AG20443 (cell line): ENCODE measurements at places on chromosomes 2 and 18.
A peak's percentile ranks its signal among the peaks of the same experiment; 100 is the strongest.

DNA sequence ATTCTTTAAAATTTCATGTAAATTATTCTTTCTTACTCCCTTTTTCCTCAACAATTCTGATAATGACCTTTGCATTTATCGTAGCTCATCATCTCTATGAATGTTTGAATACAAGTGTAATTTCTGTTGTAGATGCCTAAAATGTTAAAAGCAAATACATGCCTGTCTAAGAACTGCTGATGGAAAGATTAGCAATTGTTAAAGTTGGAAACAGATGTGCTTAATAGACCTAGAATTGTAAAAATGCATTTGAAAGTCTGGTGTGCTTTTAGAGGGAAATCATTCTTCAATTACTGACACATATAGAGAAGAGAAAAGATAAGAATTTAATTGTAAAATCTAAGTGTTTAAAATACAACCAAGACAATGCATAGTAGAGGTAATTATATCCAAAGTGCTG lies 50.4 kb downstream of the CCDC102B start:
- DNase-seq: no peak

- DNase-seq: no peak
Observed at GRCh38 chr18:38572554-38573111, 1007.0 kb upstream of the CELF4 start.

GRCh38 chr2:205460217-205460616 lies 222.1 kb upstream of the NRP2 start:
- no peak for DNase-seq

GRCh38 chr2:148615381-148615841 lies 29.1 kb upstream of the EPC2 start:
- DNase-seq: no peak

- no peak for DNase-seq
Observed at GRCh38 chr2:109342256-109342850, 213.3 kb downstream of the SH3RF3 start.

DNA sequence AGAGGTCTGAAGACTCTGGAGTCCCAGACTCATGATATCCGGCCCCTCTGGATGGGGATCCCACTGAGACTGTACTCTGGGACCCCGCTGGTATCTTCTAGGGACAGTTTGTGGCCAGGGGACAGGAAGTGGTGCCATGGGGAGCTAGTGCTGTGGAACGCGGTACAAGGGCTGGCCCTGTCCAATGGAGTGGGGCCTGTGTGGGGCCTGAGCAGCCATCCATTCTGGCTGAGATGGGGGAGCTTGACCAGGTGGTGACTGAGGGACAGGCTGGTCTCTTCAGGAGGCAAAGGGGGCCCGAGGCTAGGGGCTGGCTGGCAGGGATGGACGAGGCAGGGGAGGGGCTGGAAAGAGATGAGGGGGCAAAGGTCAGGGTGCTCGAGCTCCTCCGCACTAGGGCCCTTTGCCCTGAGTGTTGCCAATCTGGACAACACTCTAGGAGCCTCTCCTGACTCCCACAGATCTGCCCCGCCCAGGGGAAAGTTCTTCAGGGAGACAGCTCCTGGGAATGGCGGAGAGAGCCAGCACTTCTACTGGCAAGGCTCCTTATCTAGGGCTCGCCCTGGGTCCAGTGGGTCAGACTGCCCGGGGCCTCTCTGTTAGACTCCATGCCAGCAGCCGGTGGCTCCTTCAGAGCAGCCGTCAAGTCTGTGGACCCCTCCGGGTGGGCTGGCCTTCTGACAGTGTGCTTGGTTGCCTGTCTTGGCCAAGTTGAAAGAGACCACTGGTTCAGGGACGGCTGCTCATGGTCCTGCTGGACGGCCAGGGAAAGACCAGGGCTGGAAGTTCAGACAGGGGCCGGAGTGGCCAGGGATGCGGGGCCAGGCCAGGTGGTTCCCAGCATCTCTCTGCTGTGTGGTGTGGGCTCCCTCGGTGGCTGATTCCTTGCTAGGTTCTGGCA lies 12.3 kb downstream of the MALL start:
- no peak for DNase-seq

DNA sequence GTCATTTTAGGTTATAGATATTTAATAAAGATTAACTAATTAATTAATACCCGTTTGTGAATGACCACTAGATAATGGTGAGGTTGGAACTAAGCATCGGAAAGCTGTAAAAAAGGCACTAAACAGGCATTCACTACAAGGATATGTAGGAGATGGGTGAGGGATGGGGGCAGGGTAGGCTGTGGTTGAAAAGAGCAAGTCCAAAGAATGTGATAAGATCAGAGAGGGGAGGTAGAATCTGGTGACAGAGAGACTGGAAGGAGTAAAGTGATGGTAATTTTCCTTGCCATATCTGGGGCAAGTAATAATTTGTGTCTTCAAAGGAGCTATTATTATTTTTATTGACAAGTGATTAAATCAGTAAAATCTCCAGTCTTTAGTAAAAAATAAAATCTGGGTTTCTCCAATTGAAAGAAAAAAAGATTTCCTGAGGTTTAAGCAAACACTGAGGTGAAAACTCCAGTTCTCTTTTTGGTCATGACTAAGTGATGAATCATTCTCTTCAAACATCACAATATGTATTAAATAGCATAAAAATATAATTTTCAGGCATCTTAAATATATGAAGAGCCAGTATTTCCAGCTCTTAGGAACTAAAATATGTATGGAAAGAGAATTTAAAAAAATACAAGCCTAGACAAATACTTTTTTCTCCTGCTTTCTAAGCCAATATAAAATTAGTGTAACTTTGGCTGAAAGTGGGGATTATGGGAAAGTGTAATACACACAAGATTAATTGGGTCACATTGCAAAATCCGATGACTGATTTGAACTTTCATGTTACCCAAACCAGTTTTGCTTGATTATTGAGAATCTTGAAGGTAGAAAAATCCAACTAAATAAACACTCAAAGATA lies 259.1 kb upstream of the RBMS1 start:
- DNase-seq: no peak

- DNase-seq: no peak
Observed at GRCh38 chr2:145221516-145221915, 701.6 kb upstream of the ZEB2 start.

- DNase-seq: no peak
Observed at GRCh38 chr18:47978141-47978540, 47.7 kb upstream of the SMAD2 start.

- DNase-seq: peak; percentile 51
Observed at GRCh38 chr18:45521777-45522176, 93.5 kb upstream of the SLC14A2 start.

DNA sequence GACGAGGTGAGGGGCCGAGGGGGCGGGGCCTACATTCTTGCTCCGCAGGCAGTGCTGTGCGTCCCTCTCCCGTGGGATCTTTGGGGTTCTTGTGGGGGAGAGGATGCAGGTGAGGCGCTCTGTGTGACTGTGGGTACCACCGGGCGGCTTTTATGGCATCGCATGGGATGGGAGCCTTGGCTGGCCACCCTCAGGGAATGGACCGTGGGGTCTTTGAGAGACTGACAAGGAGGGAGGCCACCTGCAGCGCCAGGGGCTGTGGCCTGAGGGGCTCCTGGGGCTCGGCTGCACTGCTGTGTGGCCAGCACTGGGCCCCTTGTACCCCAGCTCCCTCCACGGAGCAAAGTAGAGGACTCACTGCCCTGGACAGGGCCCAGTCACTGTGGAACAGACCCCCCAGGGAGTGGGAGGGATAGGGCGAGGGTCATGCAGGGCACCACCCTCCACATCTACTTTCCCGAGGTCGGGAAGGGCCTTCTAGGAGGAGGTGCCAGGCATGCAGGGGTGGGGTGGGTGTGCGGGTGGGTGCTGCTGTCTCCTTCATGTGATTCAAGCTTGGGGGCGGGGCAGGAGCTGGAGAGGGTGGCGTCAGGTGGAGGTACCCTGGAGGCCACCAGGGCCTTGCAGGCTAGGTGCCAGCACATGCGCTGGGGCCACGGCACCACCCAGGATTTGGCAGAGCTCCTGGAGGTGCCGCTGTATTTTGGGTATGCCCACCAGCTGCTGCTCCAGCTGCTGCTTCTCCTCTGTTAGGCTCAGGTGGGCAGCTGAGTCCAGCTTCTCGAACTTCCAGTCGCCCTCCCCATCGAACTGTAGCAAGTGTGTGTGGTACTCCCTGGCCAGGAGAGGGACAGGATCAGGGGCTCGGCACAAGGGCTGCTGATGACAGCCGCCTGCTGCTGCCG lies 1072.4 kb downstream of the RPIA start:
- DNase-seq: peak; percentile 9

GRCh38 chr2:78281164-78281563 lies 744.3 kb upstream of the REG3G start:
- DNase-seq: no peak

DNA sequence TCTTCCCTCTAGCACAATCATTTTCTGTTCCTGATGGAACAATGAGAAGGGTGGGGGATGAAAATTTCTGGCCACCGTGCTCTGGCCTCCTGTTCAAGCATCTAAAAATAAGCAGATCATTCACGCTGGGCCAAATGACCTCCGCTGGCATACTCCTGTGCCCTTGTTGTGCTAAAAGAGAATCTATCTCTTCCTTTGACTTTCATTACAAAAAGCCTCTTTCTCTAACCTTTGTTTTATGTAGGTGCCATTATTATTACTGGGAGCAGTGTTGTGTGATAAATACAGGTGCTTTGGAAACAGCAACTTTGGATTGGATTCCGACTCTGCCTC lies 44.6 kb upstream of the B3GNT2 start:
- DNase-seq: no peak

GRCh38 chr2:37355735-37356134 lies 11.3 kb downstream of the QPCT start:
- DNase-seq: no peak

DNA sequence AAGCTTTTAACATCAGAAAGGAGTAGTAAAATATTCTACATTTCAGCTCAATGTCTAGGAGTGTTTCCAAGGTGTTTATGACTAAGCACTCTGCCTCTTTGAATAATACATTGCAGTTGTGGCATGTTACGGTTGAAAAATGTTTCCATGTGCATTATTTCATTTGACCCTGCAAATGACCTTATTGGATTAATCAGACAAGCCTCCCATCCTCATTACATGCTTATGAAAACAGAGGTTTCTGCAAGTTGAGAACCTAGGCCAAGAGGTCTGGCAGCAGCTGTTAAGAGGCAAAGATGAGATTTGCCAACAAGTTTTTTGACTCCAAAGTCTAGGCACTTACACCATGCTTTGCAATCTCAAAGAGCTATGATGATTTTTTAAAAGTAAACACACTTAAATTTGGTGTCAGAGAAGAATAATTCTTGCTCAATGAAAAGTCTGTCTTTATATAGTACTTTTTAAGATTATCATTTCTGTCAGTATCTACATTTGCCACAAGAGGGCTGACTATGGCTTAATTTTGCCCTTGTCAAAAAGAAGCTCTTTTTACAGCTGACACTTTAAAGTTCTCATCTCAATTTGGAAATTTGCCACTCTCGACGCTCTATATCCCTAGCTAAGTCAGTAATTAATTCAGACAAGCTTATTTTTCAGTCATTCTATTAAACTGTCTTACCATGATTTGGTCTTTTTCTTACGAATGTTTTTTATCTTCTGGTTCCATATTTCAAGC lies 260.6 kb downstream of the PAX3 start:
- DNase-seq: no peak

GRCh38 chr18:6414723-6415417 lies at the start of gene L3MBTL4:
Gene L3MBTL4 (minus strand): TSS chr18:6414911. CDS start chr18:6311625, 103,286 bp downstream.
- peak; percentile 34 for DNase-seq

DNA sequence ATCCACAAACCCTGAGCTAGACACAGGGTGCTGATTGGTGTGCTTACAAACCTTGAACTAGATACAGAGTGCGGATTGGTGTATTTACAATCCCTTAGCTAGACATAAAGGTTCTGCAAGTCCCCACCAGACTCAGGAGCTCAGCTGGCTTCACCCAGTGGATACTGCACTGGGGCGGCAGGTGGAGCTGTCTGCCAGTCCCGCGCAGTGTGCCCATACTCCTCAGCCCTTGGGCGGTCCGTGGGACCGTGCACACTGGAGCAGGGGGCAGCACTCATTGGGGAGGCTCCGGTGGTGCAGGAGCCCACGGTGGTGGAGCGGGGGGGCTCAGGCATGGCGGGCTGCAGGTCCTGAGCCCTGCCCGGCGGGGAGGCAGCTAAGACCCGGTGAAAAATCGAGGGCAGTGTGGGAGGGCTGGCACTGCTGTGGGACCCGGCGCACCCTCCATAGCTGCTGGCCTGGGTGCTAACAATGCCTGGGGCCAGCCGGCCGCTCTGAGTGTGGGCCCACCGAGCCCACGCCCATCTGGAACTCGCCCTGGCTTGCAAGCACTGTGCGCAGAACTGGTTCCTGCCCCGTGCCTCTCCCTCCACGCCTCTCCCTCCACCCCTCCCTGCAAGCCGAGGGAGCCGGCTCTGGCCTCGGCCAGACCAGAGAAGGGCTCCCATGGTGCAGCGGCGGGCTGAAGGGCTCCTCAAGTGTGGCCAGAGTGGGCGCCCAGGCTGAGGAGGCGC lies 75.6 kb downstream of the MOB4 start:
- DNase-seq: no peak

DNA sequence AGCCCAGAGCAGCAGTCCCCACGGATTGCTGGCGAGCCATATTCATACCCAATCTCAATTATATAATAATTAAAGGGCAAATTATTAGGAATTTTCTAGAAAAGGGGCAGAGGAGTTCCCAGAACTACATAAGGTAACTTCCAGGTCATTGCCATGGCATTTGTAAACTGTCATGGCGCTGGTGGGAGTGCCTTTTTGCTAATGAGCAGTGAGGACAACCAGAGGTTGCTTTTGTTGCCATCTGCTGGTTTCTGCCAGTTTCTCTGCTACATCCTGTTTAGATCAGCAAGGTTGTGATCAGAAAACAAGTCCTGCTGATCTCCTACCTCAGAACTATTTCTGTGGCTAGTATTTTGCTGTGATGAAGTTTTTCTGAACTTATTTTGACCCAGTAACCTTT lies 159.8 kb upstream of the PIEZO2 start:
- no peak for DNase-seq
